ENCODE measurements at places on chromosomes 11 and 22.

DNA sequence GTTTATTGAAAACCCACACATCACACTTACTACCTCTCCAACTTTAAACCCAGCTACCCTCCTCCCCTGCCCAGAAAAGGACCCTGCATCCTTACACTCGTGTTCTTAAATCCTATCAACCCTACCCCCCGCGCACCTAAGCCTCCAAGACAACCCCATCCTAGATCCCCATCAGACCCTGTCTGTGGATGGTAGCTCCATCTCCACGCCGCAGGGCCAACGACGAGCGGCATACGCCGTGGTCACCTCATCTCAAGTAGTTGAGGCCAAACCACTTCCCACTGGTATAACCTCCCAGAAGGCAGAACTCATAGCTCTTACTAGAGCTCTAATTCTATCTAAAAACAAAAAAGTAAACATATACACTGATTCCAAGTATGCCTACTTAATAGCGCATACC, 9.4 kb upstream of the OR56A3 start:
- DNase-seq = no peak

DNA sequence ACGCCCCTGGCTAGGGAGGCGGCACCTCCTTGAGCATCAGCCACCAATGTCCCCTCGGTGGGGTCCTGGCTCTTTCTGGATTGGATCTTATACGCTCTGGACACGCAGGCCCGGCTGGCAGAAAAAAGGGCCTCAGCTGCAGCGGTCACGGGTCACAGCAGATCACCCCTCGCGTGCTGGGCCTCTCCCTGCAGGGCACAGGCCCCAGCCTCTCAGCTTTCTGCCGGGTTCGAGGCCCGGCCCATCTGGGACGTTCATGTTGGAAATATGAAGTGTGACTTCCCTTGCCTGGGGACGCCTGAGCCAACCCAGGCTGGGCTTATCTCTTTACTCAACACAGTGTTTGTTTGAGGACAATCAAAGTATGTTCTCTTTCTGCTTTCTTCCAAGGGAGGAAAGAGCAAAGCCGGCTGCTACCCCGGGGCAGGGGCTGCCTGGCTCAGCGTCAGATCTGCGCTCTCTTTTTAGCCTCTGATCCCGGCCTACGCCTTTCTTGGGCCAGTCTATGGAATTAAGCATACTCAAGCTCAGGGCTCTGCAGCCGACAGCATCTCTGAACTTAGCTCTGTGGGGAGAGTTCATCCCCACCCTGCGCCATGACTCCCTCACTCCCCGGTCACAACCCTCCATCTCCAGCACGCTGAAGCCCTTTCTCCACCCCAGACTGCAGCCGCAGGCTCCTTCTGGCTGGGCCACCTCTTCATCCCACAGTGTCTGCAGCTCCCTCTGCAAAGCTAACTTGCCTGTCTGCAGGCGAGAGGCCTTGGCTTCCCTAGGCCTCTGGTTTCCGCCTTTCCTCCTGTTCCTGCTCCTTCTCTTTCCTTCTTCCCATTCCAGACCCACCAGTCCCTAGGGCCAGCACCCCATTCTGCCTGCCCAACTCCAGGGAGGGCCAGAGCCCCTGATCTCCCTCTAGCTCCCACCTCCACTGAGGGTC, 38.8 kb downstream of the ADAMTS15 start:
- no peak for DNase-seq

- peak; percentile 43 for DNase-seq
Measured at GRCh38 chr11:59755701-59756557, 753 bp downstream of the STX3 start.

- no peak for DNase-seq
Measured at GRCh38 chr11:13118650-13119049, 109.5 kb downstream of the RASSF10 start.

DNA sequence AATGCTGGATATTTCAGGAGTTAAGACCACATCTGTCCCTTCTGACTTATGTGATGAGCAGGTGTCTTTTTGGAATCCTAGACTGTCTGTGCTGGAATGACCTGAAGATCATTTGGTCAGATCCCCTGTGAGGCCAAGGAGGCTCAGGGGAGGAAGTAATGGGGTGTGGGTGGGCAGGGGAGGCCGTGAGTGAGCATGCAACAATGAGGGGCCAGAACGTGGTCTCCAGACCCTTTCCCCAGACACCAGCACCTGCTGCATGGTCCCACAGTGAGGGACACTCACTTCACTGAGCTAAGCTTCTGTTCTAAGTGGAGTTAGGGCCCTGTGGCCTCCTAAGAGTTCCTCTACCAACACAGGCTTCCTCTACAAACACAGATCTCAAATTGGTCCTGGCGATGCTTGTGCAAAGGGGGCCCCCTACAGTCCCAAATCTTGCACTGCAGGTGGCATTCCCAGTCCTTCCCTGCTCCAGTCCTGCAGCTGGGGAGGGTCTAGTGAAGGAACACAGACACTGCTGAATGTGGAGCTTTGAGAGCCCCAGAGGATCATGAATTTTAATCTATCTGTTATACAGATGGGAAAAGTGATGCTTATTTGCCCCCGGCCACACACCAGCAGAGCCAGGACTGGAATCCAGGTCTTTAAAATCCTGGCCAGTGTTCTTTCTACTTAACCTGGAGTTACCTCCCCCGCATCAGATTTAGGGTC, 7.4 kb downstream of the USP2 start:
- peak; percentile 42 for DNase-seq

DNA sequence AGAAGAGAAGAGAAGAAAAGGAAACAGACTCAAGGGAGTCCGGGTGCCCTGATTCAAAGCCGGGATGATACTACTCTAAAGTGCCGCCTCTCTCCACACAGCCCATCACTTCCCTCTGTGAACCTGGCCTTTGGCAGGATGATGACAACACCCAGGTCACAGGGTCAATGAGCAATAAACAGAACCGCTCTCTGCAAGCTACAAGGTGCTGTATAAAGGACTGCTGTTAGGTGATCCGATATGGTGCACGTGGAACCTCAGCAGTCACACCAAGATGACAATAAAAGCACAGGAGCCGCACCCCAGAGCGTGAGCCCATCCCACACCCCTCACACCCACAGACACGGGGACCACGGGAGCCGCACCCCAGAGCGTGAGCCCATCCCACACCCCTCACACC, 10.7 kb downstream of the TTLL1 start:
- DNase-seq = no peak

GRCh38 chr22:27546157-27546935, 255.2 kb downstream of the MN1 start:
- DNase-seq = no peak

GRCh38 chr11:9905501-9905951, 241.6 kb downstream of the SWAP70 start:
- DNase-seq = no peak

GRCh38 chr11:72695354-72695753, 21.1 kb upstream of the PDE2A start:
- DNase-seq = no peak

DNA sequence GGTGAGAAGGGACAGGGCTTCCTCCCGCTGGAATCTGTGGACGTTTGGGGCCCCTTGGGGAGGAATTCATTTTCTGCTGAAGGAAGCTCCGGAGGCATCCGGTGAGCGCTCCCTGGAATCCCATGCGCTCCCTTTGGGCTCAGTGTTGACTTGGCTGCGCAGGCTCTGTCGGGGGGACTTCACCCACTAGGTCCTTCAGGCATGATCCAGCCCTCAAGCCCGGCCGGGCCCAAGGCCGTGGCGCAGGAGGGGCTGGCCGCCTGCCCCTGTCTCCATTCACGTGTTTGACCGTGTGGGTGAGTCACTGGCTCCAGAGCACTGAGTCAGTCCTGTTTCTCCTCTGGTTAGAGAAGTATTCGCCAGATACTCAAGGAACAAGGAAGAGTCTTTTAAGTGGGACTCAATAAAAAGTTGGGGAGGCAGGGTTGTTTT, 1.4 kb downstream of the CTTN start:
- DNase-seq = no peak

- DNase-seq = no peak
Measured at GRCh38 chr22:38835888-38836301, 7.9 kb downstream of the NPTXR start.

DNA sequence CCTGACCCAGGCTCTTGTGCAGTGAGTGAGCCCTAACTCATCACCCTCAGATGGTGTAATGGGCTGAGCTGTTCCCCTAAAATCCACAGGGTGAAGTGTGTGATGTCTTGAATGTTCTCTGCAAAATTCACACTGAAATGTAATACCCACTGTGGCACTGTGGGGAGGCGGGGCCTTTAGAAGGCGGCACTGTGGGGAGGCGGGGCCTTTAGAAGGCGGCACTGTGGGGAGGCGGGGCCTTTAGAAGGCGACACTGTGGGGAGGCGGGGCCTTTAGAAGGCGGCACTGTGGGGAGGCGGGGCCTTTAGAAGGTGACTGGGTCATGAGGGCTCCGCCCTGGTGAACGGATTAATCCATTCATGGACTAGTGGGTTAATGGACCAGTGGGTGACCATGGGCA, 33.0 kb downstream of the CHID1 start:
- no peak for DNase-seq

GRCh38 chr11:110000031-110000502, 93.1 kb upstream of the ZC3H12C start:
- no peak for DNase-seq

DNA sequence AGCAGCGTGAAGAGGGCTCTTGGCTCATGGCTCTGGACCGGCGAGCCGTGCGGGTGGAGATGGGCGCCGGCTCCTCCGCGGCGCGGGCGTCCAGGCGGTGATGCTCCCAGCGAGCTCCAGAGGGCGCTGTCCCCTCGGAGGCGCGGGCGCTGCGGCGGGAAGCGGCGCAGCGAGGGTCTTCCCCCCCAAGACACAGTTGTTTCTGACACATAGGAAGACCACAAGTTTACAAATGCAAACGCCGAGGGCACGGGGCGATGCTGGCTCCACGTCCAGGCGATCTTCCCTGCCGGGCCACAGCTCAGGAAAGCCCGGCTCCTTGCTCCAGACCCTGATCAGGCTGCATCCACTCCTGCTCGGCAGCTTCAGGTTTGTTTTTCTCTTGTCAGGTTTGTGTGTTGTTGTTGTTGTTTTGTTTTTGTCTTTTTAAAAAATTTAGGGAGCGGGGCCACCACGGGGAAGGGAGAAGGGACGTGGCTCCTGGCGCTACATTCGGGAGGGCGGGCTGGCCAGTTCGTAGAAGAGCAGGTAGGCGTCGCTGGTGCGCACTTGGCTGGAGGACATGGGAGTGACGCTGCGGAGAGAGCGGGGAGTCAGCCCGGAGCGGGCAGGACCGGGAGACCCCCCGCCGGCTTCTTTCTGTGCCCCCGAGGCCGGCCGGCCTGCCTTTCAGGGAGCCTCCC, 10.0 kb upstream of the MFRP start:
- DNase-seq = peak; percentile 68

DNA sequence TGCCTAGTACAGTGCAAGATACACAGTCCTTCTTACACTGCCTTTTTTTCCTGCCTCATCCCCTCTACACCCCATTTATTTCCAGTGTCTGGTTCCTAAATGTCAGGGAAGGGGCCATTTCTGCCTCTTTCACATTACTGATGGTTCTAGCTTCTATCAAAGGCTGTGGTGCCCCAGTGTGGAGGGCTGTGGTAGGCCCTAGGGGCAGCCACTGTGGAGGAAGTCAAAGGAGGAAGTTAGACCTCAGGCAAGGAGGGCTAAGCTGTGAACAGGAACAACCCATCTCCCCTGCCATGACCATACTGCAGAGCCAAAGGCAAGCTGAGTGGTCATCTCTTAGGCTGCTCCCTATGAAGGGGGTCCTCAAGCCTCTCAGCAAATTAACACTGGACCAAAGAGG, 81.9 kb upstream of the CRTAM start:
- peak; percentile 55 for DNase-seq

DNA sequence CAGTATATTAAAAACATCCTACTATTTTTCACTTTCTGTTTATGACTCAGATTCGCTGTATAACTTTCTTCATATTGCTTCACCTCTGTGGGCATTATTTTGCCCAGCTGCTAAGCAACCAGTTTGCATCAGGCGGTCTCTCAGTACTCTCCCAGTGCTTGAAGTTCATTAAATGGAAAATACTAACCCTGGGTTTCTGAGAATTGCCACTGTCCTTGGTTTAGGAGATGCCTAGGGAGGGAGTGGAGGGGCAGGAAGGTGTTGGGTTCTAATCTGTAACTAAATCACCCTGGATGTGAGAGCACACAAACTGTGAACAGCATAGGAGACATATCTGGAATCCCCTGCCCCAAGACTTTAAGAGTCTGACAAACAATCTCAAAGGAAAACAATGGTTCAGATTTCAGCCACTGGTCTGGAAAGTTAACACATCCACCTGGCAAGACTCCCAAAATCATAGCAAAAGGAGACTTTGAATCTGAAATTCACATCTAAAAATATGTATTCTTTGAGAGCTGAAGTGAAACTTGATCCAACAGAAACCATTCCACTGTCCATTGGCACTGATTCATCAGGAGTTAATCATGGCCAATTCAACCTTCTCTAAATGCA, 540.0 kb downstream of the SOX6 start:
- peak; percentile 3 for DNase-seq

- DNase-seq = no peak
Measured at GRCh38 chr22:24188705-24189248, 7.5 kb downstream of the SUSD2 start.

DNA sequence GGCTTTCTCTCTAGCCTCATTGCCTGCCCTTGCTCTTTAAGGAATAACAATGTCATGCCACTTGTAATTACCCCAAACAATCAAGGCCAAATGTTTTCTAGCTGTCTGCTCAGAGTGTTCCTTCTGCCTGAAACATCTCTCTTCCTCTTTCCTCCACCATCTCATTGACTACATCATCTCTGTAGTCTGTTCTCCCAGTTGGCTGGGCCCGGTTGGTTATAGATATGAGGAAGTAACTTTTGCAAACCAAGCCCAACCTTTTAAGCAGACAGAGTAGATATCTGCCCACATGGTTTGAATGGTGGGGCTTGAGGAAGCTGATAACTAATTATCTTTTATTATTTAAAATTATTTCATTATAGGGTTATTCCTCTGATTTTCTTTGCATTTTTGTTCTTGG, 104.5 kb downstream of the NTM start:
- DNase-seq = no peak

- DNase-seq = no peak
Measured at GRCh38 chr11:116176484-116177005, 596.2 kb downstream of the BUD13 start.

DNA sequence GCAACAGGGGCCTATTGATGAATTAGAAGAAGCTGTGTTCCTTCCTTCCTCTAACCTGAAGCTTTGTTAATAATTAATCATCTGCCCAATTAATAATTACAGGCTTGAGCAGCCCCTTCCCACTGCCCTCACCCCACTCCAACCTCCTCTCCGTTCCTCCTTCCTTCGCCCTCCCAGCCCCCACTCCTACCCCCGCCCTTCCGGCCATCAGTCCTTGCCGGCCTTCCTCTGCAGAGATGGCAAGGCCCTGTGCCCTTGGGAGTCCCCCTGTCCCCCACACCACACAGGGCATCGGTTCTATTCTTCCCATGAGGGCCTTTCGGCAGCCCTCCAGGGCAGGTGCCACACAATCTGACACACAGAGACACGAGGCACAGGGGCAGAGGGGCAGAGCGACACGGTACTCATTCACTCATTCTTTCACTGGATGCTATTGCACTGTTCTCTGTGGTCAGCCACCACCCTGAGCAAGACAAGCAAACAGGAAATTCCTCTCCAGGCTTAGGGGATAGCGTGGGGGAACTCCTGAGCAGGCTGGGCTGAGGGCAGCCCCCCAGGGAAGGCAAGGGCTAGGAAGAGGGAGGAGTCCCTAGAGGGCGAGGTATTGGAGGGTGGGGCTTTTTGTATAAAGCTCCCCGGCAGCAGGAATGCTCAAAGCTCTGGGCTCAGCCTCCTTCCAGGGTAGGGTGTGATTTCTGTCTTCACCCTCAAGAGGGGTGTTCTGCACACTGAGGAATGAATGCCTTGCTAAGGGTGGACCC, 14.7 kb downstream of the MGAT3 start:
- DNase-seq = peak; percentile 4
